Stimulated activated CD8-positive, alpha-beta memory T cell treated with anti-CD3 and anti-CD28 coated beads, Interleukin-2, amount 100 ng/mL, for 1 hour (primary cell): ENCODE measurements at places on chromosomes 6 and 20.

- no peak for DNase-seq
Measured at GRCh38 chr6:154736618-154737259, 3.5 kb downstream of the SCAF8 start.

- no peak for DNase-seq
Measured at GRCh38 chr20:62595491-62595890, 46.8 kb upstream of the SLCO4A1 start.

- no peak for DNase-seq
Measured at GRCh38 chr6:131936156-131936555, 15.0 kb downstream of the CCN2 start.

DNA sequence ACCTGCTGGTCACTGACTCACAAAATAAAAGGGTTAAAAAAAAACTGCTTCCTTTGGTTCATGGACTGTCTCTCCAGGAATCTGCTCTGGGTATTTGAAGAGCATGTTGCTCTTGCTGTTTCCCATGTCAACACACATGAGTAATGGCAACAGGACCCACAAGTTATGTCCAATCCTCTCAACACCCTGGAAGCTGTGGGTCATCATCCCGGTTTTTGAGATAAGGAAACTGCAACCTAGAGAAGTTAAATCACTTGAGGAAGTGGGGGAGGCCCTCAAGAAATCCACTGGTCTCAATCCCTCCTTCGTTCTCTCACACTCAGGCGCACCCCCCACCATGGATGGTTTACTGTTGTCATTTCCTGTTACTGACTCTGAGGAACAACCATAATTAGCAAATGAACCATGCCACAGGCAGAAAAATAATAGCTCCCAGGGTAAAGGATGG lies 12.4 kb downstream of the MAP1LC3A start:
- DNase-seq = no peak

DNA sequence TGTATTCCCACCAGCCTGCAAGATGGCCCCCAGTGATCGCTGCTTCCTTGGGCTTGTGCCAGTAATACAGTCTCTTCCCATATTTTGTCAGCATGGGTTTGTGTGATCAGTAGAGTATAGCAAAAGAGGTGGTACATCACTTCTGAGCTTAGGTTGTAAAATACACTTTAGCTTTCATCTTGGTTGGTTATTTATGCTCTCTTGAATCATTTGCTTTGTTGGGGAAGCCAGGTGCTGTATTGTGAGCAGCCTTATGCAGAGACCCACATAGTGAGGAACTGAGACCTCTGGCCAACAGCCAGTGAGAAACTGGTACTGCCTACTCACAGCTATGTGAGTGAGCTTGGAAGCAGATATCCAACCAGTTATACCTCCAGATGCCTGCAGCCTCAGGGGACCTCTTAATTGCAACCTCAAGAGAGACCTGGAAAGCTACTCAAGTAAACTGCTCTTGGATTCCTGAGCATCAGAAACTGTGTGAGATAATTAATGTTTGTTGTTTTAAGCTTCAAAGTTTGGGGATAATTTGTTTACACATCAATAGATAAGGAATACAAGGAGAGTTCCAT lies 229.3 kb downstream of the FARS2 start:
- no peak for DNase-seq

GRCh38 chr20:64200740-64201139 lies 36.5 kb downstream of the MYT1 start:
- DNase-seq = no peak

GRCh38 chr20:31747640-31748039 lies 8.6 kb downstream of the TPX2 start:
- no peak for DNase-seq

DNA sequence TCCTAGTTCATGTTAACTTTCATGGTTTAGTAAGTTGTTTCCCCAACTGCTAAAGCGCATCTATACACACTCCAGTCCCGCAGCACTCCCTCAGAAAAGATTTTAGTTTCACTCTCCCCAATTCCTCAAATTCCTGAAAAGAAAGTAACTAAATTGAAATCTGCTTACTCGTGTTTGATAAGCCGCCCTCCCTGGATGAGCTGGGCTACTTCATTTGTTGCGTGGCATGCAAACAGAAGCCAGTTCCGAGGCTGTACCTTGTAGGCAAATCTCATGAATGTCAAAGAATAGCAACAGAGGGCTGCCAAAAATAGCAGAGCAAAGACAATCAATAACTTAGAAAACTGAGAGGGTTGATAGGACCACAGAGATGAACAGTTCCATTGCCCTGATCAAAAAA lies 16.9 kb downstream of the MPC1 start:
- no peak for DNase-seq

DNA sequence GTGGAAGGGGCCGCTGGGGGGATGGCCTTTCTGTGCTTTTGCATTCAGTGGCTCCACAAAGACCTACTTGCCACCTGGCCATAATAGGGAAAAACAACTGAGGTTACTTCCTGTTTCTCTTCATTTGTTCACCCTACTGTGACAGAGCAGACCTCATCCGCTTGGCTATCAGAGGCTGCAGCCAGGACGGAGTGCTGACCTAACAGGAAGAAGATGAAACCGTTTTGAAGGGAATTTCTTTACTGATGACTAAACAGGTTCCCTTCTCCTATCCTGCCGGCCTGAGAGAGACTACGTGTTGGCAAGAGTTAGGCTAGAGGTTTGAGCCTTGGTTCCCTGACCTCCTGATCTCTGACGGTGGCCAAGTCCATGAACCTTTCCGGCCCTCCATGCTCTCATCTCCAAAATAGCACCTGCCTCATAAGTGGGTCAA lies 21.3 kb downstream of the PRR18 start:
- no peak for DNase-seq

DNA sequence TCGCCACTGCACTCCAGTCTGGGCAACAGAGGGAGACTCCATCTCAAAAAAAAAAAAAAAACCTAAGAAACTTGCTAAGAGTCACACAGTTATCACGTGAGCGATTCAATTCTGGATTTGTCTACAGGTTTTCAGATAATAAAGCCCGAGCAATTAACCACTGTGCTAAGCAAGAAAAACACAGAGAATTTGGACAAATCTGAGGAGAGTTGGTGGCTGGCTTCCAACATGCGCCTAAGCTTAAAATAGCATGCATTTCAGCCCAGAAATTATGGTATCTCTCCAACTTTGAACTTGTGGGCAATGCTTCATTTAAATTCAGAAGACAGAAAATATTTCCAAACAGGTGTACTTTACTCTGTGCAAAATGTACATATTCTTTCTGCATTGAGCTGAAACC lies 232.9 kb downstream of the TSHZ2 start:
- DNase-seq = no peak

GRCh38 chr20:4560667-4561066 lies 161.0 kb upstream of the PRND start:
- no peak for DNase-seq

DNA sequence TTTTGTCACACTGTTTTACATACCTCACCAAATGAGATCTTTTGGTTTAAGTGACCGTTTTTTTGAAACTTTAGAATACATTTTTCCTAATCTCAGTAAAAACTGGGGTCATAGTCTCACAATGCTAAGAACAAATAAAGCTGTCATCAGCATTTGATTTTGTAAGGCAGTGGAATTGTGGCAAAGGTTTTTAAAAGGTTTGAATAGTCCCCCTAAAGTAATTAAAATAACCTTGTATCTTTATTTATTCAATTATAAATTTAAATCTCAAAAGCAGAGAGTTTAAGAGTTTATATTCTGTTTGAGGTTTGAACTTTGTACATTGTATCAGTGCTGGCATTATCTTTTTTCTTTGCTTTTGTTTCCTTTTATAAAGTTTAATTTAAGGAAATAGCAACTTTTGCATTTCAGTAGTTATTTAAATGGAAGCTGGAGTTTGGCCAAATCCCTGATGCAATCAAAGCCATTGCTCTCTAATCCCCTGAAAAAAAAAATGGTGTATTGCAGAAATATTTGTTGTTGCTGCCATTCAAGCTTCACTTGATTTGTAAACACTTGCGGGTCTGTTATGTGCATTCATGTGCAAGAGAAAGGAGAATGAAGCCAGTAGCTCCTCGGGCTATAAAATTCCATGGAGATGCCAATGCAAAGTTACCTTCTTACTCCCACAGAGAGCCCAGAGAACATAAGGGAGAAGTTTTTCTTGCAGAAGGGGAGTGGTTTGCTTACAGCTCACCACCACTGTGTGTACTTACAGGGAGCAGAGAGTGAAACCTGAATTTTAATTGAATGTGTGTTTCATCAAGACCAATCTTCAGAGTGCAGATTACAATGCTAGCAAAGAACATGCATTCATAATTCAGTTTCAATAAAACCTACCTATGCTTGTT lies 391.8 kb downstream of the ARHGAP18 start:
- DNase-seq = no peak

DNA sequence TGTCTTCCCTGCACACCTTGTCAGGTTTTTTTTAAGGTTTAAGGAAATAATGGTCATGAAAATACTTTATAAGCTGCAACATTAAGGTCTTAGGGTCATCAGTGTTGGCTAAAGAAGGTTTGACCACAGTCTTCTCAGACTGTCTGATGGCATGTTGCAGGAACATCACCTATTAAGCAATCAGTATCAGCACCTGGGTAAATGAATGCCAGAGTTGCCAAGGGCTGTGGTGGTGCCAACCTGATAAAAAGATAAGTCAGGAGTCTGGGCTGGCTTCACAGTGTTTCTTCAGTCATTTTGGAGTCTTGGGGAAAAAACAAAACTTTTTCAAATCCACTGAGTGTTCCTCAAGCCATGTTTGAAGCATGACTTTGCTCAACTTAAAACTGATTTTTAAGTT lies 61.5 kb upstream of the VSTM2L start:
- DNase-seq = no peak

DNA sequence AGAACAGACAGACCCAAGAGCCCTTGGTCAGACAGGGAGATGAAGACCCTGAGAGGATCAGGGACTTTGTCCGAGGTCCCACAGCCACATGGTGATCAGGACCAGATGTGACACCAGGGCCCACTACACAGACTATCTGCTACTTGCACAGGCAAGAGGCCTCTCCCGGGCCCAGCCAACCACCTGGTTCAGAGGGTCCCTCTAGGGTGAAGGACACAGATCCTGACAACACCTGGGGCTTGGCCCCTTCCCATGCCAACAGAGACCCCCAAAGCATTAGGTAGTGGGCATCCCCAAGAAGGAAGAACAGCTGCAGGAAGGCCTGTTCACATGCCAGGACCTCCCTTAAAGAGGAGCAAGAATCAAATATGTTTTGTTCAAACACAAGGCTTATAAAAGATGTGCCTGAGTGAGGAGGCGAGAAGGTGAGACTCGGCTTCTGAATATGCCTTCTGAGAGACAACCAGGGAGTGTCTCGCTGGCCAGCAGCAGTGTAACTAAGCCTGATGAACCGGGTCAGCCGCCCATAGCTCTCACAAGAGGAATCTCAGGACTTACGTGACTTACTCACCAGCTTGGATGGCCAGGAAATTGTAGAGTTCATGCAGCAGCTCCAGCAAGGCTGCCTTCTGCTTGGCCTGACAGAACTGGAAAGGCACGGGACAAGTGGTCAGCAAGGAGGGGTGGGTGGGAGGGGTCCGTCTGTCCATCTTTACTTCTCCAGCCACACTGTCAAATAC lies 5.0 kb downstream of the LEMD2 start:
- no peak for DNase-seq

DNA sequence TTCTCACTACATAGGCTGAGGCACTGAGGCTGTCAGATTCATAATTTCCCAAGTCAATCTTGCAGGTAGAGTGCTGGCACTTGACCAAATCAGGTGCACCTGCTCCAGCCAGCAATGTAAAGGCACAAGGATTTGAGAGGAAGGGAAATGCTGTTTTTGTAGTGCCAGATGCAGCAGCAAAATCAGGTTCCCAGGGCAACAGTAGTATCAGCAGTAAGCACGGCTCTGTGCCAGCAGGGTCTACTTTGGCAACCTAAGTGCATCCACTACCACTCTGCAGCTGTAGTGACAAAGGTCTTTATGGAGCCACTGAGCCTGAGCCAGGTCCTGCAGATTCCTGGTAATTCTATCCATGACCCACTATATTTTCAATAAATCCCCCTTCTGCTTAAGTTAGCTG lies 329.5 kb downstream of the TPBG start:
- no peak for DNase-seq

DNA sequence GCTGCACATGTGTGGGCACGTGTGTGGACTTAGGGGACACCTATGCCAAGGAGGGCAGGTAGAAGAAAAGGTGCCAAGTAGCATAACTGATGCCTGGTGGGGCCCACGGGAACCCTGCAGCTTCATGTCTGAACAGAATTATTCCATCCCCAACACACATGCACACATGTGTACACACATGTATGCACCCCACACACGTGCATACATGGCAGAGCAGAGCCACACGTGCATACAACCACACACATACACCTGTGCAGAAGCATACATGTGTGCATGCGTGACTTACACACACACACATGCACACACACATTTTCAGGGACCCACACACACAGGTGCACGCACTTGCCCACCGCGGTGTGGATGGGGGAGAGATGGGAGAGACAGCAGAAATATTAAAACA lies 51.7 kb upstream of the CHRNA4 start:
- DNase-seq = no peak

GRCh38 chr20:60224914-60225313 lies 266.7 kb downstream of the CDH26 start:
- no peak for DNase-seq

DNA sequence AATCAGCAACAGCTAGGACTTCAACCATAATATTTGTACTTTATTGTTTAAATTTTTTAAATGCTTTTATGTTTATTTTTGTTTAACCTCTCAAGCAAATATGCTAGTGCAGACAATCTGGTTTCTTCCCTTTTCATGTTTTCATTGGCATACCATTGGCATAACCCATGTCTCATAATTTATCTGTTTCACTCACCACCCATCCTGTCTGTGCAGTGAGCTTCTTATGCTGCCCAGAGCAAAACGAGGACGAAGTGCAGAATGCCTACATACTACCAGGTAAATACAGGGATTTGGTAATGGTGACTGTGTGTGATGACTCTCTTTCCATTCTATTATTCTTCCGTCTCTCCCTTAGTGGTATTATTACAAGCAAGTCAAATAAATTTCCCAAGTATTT lies 361.4 kb upstream of the KCNQ5 start:
- no peak for DNase-seq

GRCh38 chr6:44243345-44243744 lies 3.6 kb upstream of the HSP90AB1 start:
- no peak for DNase-seq

DNA sequence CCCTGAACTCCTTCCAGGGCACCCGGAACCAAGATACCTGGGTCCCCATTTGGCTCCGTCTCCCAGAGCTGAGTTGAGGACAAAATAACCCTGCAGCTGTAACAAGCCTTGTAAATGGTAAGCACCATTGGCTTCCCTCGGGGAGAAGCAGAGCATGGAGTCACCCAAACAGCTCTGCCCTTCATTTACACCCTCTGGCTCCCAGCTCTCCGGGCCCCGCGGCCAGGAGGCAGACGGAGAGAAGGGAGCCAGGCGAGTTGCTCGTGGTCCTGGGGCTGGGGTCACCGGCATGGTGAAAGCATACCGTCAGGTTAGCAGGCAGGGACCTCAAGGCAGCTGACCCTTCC lies 2.1 kb downstream of the TFEB start:
- no peak for DNase-seq
